ENCODE measurements at places on chromosomes 12 and 14. TPM values are rescaled to one million over a fixed set of nuclear protein-coding genes. Genes with fewer than 3 reads are reported as not detected.

REM2 gene
- 0.26 TPM for total RNA-seq

DNA sequence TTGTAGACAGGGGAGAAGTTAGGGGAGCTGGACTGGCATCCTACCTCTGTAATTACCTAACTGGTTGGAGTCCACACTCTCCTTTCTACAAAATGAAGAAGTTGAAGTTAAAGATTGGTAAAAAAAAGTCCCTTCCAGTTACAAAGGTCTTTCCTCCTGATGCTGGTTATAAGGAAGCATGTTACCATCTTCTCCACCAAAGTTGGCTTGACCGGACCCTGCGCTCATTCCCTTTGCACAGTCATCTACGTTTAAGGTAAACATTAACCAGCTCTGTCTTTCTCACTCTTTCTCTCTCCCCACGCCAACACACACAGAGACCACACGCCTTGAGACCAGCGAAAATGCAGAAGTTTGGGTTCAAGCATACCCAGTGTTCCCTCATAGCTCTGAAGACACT is 11.9 kb downstream of the FBLN5 start:
- no peak for DNase-seq

- no peak for DNase-seq
Measured at GRCh38 chr12:77682488-77682887, 148.2 kb upstream of the NAV3 start.

GRCh38 chr14:24816011-24816928 is 182.3 kb upstream of the GZMB start:
- DNase-seq: peak; percentile 69

DNA sequence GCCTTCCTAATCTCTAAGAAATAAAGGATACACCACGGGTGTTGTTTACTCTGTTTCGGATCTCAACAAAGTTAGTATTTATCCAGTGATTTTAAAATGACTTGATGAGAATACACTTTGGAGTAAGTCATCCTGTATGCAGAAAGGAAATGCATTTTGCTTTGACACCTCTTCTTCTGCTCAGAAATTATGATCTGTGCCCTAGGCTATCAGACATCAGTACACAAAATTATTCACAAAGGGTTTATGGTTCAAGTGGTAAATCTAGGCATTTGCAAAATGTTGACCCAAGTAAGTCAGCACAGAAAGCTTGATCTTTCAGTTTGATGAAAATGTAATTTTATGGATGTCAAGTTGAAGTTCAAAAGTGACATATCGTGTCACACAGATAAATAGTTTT is 248.5 kb downstream of the ATP23 start:
- DNase-seq: no peak

Data from fibroblast of lung (primary cell).